ENCODE measurements at places on chromosomes 16 and 17.

- no peak for DNase-seq
These were observed at the start of gene CD79B for GRCh38 chr17:63931981-63932561. TSS of gene CD79B (minus strand) at chr17:63932331. CDS start at chr17:63932261, 70 bp downstream.

DNA sequence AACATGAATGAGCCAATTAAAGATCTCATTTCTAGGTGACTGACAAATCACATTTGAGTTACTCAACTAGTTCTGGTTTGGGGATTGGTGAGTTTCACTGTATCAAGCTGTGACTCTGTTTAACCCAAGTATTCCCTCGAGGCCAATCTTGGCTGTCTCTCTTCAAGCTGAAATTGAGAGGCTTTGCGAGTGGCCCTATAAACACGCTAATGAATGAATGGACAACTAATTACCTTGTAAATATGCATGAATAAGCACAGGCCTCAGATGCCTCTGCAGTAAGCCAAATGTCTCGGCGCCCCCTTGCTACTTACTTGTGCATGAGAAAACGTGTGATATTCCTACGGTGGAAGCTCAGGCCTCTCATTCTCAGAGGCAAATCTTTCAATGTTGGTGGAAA is 450.3 kb upstream of the PSMD7 start:
- DNase-seq: no peak

- no peak for DNase-seq
These were observed 91.1 kb downstream of the SSH2 start for GRCh38 chr17:29838961-29839360.

DNA sequence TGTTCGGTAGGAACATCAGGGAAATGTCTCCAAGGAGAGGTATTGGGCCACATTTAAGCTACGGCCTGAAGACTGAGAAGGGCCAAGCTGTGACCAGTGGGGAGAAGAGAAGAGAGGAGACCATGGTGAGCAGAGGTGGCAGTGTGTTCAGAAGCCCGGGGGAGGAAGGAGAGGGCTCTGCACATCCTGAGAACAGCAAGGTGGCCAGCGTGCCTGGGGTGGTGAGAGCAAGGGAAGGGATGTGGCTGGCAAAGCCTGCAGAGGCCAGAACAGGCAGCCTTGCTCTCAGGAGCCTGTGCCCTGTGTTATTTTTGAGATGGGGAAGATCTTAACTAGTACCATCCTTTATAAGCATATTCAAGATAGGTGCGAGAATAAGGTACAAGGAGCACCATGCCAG is 933.5 kb upstream of the EEF2KMT start:
- no peak for DNase-seq

DNA sequence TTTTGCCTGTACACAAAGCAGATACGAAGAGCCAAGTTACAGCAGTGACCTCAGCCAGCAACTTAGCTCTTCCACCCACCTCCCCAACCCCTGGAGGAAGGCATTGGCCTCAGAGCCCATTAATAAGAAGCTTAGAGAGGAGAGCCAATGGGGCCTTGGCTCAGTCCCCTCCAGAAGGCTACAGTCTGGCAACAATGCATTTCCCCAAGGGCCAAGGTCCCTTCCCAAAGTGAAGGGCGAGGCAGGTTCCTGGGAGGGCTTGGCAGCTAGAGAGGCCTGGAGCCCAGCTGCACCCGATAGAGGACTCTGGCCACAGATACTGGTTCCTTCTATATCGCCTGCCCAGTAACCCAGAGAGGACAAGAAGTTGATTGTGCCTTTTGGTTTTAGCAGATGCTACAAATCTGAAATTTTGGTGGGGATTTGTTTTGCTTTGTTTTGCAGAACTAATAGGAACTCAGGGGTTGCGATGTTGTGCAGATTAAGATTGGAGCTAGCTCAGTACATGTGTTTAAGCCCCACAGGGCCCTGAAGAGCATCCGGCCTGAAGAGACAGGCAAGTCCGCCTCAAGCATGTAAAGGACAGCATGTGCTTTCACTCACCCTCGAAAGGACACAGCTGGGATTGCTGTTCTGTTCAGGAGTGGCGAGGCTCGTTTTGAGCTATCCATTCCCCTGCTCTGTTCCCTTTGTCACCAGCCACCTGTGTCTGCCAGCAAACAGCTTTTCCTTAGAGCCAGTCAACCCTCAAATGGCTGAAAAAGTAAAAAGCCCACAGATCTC is 12.0 kb upstream of the PNPO start:
- DNase-seq: no peak

GRCh38 chr16:62157544-62157943 is 121.3 kb upstream of the CDH8 start:
- DNase-seq: no peak

DNA sequence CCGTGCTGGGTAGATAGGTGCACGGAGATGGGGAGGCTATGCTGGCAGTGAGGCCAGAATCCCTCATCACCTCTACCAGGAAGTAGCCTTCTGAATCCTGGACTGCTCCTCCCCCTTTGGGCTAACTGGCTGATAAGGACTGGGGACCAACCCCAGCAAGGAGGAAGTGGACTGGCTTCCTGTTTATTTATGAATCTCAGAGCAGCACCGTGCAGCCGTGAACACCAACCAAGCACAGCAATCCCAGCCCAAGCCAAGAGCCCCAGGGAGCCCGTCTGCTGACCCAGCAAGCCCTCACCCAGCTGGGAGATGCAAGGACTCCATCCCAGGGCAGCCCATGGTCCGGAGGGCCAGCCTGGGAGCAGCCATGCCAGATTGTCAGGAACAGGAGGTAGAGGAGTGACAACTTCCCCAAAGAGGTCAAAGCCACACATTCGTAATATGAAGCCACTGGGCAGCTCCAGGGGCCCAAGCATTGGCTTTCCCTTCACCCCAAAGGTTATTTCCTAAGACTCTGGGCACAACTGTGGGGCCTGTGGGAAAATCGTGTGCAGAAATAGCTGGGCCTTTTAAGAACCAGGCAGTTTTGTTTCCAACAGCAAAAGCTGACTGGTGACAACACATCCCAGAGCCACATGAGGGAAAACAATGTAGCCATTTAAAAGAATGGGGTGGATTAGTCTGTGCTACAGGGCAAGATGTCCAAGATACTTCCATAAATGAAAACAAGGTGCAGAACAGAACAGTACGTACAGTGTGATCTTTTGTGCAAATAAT is 23.9 kb downstream of the PHB1 start:
- DNase-seq: no peak

- no peak for DNase-seq
These were observed 18.9 kb upstream of the ENPP7 start for GRCh38 chr17:79711715-79712305.

- DNase-seq: no peak
These were observed 37.3 kb upstream of the AXIN2 start for GRCh38 chr17:65598746-65599145.

GRCh38 chr17:12580640-12581039 is 85.0 kb upstream of the MYOCD start:
- DNase-seq: no peak

- peak; percentile 61 for DNase-seq
These were observed 35.8 kb upstream of the ADGRG1 start for GRCh38 chr16:57592591-57593003.

DNA sequence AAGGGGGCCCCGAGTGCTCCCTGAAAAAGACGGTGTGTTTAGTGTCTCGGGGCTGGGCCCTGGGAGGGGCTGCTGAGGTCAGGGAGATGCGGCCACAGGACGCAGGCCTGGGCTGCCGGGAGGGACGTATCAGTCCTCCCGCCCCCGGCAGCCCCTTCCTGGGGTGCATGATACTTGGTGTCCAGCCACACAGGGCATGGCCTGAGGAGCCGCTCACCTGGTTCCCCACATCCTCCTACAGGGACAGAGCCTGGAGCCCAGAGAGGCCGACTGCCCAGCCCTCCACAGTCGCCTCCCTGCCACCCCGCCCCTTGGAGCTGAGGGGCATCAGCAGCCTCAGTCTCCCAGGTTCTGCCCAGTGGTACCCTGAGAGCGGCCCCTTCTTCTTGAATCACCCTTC is 12.0 kb upstream of the DEF8 start:
- no peak for DNase-seq

GRCh38 chr17:78412403-78412802 is 34.0 kb downstream of the PGS1 start:
- DNase-seq: peak; percentile 21

DNA sequence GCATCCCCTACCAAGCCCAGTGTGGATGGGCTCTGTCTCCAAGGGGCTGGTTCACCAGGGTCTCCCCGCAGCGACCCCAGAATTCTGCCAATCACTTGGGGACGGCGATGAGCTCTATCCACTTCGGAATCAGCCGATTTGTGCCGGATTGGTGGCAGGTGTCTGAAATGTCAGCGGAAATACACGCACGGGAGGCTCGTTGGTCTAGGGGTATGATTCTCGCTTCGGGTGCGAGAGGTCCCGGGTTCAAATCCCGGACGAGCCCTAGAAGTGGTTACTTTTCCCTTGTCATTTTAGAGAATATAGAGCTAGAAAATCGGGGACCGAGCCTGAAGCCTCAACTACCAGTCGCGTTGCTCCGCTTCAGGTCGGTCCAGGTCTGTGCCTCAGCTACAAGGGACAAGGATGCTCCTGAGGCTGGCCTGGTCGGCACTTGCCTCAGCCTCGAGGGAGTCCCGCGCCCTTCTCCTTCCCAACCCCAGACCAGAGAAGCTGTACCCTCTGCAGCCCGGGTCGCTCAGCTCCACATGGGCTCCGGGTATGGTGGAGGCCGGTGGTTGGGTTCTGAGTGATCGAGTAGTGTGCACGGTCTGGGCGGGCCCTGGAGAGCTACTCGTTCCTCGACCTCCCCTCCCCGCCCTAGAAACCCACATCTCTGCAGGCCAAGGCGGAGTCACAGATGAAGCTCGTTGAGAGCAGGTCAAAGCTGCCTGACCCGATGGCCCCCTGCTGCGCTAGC is 16.0 kb upstream of the OR1F1 start:
- DNase-seq: no peak

- DNase-seq: no peak
These were observed 122.6 kb downstream of the AXIN2 start for GRCh38 chr17:65438708-65439294.

- peak; percentile 81 for DNase-seq
These were observed 6.7 kb downstream of the HS3ST3A1 start for GRCh38 chr17:13594762-13595598.

DNA sequence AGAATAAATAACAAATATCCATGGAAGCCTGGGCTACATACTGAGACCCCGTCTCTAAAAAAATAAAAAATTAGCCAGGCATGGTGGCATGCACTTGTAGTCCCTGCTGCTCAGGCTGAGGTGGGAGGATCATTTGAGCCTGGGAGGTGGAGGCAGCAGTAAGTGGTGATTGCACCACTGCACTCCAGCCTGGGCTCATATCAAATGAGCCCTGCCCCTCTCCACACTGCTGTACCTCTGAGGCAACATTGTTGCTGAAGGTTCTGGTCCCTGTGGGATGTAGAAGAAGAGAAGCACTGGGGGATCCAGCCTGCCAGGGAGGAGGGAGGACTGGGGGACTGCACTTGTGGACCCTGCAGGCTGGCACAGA is 11.4 kb upstream of the ARHGAP23 start:
- DNase-seq: no peak

GRCh38 chr16:8673611-8674412 is 605 bp upstream of the ABAT start:
- DNase-seq: no peak

DNA sequence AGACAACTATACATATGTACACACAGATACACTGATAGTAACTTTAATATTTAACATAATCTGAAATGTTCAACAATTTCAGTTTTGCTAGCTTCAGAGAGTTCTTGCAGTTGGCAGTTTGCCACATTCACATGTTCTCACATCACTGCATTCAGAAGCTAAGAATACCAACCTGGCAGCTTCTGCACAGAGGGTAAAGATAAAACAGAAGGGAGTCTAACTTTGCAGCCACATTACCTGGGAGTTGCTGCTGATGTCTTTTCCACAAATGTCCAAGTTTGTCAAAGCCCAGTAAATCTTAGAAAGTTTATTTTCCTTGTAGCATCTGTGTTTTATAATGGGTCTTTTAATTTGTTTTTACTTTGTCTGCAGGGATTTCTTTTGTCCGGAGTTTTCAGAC is 332.0 kb downstream of the BCAS3 start:
- no peak for DNase-seq

DNA sequence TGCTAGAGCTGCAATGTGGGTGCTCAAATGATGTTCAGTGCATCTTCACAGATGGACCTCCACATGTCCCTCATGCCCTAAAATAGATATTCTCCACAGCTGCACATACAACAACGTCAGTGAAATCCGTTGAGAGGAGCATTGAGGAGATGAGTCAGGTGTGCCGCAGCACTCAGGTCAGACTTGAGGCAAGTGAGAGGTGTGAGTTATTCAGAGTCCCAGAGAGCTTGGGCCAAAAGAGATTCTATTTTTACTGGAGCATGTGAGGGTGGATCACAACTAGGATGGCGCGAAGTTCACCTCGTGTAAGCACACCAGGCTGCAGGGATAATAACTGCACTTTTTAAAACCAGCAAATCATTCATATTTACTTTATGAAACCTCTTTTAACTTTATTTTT is 645.3 kb downstream of the MAF start:
- no peak for DNase-seq

GRCh38 chr17:6912110-6913051 is 80.9 kb upstream of the TEKT1 start:
- DNase-seq: no peak

DNA sequence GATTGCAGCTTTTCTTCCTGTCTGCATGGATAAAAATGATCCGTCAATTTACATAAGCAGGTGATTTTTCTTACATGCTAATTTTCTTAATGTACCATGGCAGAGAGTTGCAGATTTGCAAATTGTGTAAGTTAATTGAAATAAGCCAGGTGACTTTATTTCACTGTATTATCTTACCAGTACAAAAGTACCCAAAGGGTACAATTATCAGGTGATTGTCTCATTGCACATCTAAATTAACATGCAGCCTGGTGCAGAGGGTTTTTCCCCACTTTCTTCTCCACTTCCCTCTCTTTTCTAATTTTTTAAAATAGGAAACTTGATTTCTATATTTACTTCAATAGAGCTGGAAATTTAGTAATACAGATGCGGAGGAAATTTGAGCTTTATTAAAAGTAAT is 11.2 kb downstream of the NLK start:
- no peak for DNase-seq

- no peak for DNase-seq
These were observed 149.9 kb downstream of the SLC39A11 start for GRCh38 chr17:72942579-72942978.

DNA sequence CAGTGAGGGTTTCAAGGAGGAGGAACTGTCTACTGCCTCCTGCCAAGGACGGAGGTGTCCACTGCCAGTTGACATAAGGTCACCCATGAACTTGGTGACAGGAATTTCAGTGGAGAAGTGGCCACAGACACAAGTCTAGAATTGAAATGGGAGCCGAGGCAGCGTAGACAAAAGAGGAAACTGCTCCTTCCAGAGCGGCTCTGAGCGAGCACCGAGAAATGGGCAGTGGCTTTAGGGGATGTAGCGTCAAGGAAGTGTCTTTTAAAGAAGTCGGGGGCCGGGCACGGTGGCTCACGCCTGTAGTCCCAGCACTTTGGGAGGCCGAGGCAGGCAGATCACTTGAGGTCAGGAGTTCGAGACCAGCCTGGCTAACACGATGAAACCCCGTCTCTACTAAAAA is 3.1 kb upstream of the SERPINF1 start:
- no peak for DNase-seq

All from naive thymus-derived CD4-positive, alpha-beta T cell (primary cell).